ENCODE measurements at places on chromosomes 2 and 18.

- no peak for DNase-seq
These were observed 504.7 kb downstream of the ERBB4 start for GRCh38 chr2:212033888-212034287.

DNA sequence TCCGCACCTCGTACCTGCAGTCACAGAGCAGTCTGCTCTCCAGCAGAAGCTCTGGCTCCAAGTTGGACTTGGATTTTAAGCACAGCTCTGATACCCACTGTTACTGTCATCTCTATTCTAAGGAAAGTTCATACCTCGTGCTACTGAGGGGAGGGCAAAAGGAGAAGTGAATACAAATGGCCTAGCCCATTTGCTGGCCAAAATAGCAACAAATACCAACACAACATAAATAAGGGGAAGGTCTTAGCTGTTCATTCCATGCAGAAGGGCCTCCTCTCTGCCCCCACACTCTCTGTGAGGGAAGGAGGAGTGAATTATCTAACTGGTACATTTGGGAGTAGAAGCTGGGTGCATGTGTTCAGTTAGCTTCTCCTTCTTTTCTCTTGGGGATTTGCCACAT is 739.4 kb upstream of the RAB6C start:
- DNase-seq = no peak

DNA sequence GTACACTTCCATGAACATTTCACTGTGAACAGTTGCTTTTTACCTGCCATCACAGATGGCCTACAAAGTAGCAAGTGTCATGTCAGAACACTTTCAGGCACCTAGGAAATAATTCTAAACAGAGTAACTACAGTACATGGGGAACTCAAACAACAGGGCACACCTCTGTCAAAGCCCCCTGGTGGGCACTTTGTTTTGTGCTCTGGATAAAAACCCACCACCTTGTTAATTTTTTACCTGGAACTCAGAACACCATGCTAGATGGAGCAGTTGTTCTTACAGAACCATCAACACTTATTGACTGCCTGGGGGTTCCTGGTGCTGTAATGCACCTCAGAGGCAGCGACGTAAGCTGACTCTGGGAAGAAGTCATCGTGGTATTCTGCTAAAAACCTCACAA is 2.3 kb downstream of the MSL3B start:
- peak; percentile 42 for DNase-seq

DNA sequence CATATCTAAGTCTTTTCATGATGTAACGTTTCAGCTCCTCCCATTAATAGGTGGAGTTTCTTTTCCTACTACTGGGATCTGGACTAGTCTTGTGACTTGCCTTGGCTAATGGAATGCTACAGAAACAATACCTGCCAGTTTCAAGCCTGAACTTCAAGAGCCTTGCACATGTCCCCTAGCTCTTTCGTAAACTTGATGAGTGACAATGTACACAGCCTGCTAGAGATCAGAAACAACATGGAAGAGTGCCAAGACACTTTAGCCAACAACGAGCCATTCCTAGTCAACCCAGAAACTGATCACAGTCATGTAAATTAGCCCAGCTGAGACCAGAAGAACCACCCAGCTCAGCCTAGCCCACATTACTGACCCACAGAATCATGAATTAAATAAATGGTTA is 24.8 kb upstream of the STK39 start:
- peak; percentile 58 for DNase-seq

GRCh38 chr2:190804182-190804795 is 76.3 kb upstream of the GLS start:
- no peak for DNase-seq

- no peak for DNase-seq
These were observed 195.8 kb upstream of the SMAD2 start for GRCh38 chr18:48126240-48126639.

- no peak for DNase-seq
These were observed 1596.8 kb upstream of the SLC39A10 start for GRCh38 chr2:194060269-194060668.

GRCh38 chr18:50410894-50411293 is 36.0 kb downstream of the SKA1 start:
- DNase-seq = peak; percentile 21

- peak; percentile 79 for DNase-seq
These were observed 41.4 kb downstream of the STEAP3 start for GRCh38 chr2:119264781-119265692.

DNA sequence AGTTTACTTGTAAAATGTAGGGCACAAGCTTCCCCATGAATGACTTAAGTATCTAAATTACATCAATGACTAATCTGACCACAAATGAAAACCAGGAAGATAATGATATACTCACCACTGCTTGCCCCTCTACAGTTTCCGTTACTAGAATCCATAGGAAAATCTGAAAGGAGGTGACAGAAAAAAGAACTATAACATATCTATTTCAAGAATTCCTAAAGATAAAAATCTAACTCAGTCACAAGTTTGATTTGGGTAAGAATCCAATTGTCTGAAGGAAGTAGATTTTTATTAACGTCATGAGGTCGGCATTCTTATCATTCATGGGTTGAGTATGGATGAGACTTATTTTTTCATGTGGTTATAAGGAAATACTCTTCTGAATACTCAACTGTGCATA is 7.8 kb downstream of the FRZB start:
- no peak for DNase-seq

DNA sequence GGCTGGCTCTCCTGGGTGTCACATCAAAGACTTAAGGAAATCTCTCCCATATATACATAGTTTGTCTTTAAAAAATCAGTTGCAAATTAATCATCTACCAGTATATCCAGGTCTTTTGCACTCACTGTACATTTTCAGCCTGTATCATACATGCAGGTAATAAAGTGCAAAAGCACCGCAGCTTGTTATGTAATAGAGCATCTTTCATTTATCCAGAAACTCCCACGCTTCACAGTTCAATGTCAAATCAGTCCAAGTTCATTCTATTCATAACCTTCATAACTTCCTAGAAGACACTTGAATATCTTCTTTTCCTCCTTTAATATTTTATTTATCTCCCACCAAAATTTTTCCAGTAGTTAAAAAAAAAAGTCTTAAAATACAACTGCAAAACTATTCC is 89.6 kb upstream of the KCTD1 start:
- DNase-seq = no peak

DNA sequence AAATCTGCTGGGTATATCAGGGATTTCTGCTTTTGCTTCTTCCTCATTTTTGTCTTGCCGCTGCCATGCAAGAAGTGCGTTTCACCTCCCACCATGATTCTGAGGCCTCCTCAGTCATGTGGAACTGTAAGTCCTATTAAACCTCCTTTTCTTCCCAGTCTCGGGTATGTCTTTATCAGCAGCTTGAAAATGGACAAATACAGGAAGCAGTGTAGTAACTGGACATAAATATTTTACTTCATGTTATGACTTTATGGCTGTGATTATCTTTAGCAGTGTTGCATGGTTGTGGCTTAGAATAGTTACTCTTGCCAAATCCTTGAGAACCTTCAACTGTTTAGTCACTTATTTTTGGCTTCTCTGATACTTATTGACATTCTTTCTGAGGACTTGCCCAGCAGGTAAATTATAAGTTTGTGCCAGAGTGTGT is 66.2 kb upstream of the DLX2 start:
- DNase-seq = no peak

DNA sequence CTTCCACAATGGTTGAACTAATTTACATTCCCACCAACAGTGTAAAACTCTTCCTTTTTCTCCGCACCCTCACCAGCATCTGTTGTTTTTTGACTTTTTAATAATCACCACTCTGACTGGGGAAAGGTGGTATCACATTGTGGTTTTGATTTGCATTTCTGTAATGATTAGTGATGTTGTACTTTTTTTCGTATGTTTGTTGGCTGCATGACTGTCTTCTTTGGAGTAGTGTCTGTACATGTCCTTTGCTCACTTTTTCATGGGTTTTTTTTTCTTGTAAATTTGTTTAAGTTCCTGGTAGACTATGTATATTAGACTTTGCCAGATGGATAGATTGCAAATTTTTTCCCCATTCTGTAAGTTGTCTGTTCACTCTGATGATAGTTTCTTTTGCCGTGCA is 574.8 kb downstream of the KCNJ3 start:
- no peak for DNase-seq

DNA sequence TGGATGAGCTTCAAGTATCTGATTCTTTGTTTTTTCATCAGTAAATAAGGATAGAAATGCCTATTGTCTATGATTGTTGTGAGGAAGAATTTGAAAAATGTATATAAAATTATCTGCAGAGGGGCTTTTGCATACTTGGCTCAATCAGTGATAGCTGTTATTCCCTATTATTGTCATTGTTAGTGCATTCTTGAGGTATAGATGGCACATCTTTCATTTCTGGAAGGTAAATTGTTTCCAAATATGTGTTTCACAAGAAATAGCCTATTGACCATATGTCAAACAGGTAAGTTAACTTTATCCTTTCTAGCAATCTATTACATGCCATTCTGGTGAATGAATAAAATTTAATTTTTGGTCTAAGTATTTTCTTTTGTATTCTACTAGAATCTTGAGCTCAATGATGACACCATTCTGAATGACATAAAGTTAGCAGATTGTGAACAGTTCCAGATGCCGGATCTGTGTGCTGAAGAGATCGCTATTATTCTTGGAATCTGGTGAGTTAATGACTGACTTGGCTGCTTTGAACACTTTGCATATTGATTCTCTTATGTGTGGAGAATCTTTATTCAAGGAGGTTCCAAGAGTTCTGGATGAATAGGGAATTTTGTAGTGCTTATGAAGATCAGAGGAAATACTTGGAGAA is 44.2 kb downstream of the TTC27 start:
- no peak for DNase-seq

- no peak for DNase-seq
These were observed 619.2 kb downstream of the IRS1 start for GRCh38 chr2:226180281-226180884.

DNA sequence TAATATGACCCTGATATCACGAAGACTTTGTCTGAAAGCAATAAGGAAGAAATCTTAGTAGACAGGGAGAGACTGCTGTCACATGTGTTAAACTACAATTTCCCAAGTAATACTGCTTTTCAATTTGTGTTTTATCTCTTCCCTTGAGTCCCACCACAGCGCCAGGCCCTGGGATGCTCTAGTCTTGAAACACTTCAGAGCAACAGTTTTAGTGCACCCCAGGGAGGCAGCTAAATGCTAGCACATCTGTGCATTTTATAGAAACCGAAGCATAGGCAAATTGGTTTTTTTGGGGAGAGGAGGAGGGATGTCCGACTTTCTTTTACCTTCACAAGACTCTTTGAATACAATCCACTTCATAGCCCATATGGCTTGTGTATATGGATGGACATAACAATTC is 550.0 kb upstream of the SYT4 start:
- DNase-seq = no peak

- no peak for DNase-seq
These were observed 950 bp downstream of the KLHL30 start for GRCh38 chr2:238139196-238140039.

GRCh38 chr18:76263046-76264005 is 231.7 kb downstream of the ZNF516 start:
- DNase-seq = no peak

GRCh38 chr18:50944245-50944932 is 23.5 kb upstream of the ELAC1 start:
- no peak for DNase-seq

GRCh38 chr2:83585250-83585649 is 873.8 kb downstream of the SUCLG1 start:
- no peak for DNase-seq

GRCh38 chr18:50151926-50152325 is 43.0 kb downstream of the MYO5B start:
- DNase-seq = no peak

GRCh38 chr2:235925250-235925919 is 242.8 kb downstream of the GBX2 start:
- DNase-seq = no peak

DNA sequence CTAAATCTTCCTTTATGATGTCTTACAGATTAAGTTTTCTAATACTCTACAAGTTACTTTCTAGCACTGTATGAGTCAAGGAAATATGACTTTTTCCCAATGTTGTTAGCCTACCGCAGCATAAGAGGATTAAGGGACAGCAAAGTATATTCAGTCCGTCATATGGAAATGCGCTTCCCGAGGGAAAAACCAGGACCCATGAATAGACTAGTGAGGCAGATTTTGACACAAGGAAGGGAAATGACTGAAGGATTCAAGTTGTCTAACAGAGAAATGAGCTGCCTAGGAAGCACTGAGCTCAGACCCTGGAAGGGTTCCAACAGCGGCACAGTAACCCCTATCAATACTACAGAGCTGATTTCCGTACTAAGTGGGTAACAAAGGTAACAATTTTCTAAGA is 12.0 kb downstream of the SEPTIN10 start:
- no peak for DNase-seq

All from HuH-7 (cell line).